ENCODE measurements at places on chromosomes 6 and 20. TPM values are rescaled to one million over a fixed set of nuclear protein-coding genes. Genes with fewer than 3 reads are reported as not detected.

DNA sequence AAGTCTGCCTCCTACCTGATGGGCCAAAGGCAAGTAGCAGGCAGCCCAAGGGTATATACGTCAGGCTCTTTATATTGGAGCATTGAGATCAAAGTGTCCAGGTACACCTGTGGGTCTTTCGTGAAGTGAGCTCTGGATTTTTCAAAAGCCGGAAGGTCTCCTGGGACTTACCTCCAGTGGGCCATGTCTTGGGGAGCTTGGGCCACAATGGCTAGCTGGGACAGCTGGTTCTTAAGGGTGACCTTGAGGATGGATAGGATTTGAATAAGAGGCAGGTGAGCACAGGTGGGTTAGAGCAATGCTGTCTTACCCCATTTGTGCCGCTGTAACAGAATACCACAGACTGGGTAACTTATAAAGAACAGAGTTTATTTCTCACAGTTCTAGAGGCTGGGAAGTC lies 153.4 kb downstream of the CDC5L start:
- H3K27ac ChIP-seq: no peak overlapping the region
- no peaks in the 10 kb centered on the region for H3K36me3 ChIP-seq
- H3K4me1 ChIP-seq: no peaks in the 10 kb centered on the region
- DNase-seq: no peak
- no peaks in the 10 kb centered on the region for H3K27me3 ChIP-seq
- H3K4me3 ChIP-seq: no peak overlapping the region

The HRH3 gene
- not detected for total RNA-seq

- no peak overlapping the region for H3K27ac ChIP-seq
- H3K27me3 ChIP-seq: no peaks in the 10 kb centered on the region
- H3K4me3 ChIP-seq: no peak overlapping the region
- no peaks in the 10 kb centered on the region for H3K4me1 ChIP-seq
- no peak for DNase-seq
- no peaks in the 10 kb centered on the region for H3K36me3 ChIP-seq
Measured at GRCh38 chr6:154496793-154497517, 13.5 kb downstream of the CNKSR3 start.

DNA sequence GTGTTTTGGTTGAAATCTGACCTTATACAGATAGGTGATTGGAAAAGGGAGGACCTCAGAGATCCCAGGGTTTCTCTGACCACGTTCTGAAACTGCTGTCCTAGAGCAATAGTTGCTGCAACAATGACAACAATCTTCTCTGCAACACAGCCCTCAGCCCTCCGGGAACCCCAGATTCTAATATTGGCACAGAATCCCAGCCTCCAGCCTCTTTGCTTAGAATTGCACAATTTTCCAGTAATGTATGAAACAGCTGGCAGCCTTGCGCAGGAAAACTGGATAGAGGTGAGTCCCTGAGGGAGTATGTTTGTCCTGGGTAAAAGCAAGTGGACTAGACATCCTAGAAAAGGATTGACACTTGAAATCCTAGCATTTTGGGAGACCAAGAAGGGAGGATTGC lies 30.4 kb upstream of the PNRC1 start:
- DNase-seq: no peak
- no peak overlapping the region for H3K4me3 ChIP-seq
- H3K27me3 ChIP-seq: no peaks in the 10 kb centered on the region
- no peaks in the 10 kb centered on the region for H3K4me1 ChIP-seq

The CCDC170 gene
- total RNA-seq: not detected

- no peak overlapping the region for H3K27ac ChIP-seq
- no peak overlapping the region for H3K4me3 ChIP-seq
- no peaks in the 10 kb centered on the region for H3K36me3 ChIP-seq
- H3K27me3 ChIP-seq: no peaks in the 10 kb centered on the region
- H3K4me1 ChIP-seq: no peaks in the 10 kb centered on the region
- DNase-seq: no peak
Measured at GRCh38 chr20:6070829-6071695, 17.2 kb upstream of the LRRN4 start.

The FNDC1 gene
- total RNA-seq: not detected
